ENCODE measurements at places on chromosomes 1 and 21.

- DNase-seq: no peak
These were observed 29.6 kb downstream of the SIM2 start for GRCh38 chr21:36728371-36729111.

GRCh38 chr1:156386949-156387869 is 18.2 kb downstream of the RHBG start:
- no peak for DNase-seq

DNA sequence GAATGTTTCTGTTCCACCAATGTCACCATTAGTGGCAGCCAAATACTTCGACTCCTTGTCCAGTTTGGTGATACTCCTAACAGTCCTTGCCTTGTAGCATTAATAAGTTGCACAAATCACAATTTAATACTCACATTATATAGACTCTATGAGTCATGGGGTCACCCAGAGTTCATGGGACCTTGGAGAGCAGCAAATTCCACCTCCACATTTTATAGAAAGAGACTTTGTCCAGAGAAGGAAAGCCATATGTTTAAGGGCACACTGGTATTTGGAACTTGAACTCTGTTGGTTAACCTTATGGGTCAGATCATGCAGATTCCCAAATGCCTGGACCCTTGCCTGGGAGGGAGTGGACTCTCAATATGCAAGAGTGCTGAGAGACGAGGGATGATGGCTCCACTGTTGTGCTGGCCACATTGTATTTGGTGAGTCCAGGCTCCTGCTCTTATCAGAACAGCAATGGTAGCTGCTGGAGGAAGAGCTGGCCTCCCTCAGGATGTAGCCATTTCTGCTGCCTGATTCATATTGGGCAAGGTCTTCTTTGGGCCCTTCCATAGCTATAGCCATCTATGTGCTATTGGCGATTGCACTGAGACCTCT is 30.6 kb downstream of the DNAJC6 start:
- DNase-seq: no peak

DNA sequence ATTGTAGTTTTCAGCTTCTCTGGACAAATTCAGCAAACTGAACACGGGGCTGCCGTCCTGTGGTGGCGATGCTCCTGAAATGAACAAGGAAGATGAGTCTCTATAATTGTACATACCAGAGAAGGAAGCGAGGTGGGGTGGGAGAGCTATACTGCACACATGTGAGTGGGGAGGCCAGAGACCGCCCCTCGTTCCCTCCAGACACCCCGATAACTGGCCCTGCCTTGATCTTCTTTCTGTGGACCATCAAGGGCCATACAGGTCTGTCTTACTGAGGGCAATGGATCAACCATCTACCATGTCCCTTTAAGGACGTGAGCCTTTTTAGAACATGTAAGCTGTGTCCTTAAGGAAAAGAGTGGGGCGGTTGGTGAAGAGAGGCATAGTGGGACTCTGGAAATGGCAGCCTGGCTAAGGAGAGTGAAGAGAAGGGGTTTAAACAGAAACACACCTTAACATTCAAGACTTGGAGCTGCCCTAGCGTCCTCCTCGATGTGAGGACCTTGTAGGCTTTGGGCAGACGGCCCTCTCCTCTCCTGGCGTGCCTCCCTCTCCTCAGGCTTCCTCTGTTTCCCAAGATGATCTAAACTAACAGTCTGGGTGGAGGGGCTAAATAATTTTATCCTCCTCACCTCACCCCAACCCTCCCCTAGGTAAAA is 5.8 kb downstream of the PLEKHO1 start:
- no peak for DNase-seq

DNA sequence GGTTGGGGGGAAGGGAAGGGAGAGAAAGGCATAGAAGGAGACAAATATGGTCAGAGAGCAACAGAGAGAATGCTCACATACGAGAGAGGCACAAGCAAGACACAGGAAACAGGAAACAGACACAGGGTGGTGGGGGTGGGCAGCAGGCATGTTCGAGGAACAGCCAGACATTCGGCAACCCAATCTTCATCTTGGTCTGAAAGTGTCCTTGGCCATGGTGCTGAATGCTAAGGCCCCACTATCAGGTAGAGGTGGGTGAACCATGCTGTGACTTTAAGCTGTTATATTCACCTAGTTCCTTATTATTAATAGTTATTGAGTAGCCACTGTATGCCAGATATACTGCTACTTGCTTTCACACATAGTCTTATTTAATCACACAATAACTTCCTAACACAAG is 109.2 kb downstream of the DDX20 start:
- DNase-seq: no peak

- peak; percentile 41 for DNase-seq
These were observed 1.6 kb downstream of the C1orf21 start for GRCh38 chr1:184388319-184388889.

GRCh38 chr1:12467570-12468286 is 150.3 kb downstream of the DHRS3 start:
- DNase-seq: no peak

GRCh38 chr1:13990939-13991338 is 291.0 kb downstream of the PRDM2 start:
- no peak for DNase-seq

Measured in ovary (tissue), 10 donors.